ENCODE measurements at places on chromosomes 4 and X.
A peak's percentile ranks its signal among the peaks of the same experiment; 100 is the strongest.

DNA sequence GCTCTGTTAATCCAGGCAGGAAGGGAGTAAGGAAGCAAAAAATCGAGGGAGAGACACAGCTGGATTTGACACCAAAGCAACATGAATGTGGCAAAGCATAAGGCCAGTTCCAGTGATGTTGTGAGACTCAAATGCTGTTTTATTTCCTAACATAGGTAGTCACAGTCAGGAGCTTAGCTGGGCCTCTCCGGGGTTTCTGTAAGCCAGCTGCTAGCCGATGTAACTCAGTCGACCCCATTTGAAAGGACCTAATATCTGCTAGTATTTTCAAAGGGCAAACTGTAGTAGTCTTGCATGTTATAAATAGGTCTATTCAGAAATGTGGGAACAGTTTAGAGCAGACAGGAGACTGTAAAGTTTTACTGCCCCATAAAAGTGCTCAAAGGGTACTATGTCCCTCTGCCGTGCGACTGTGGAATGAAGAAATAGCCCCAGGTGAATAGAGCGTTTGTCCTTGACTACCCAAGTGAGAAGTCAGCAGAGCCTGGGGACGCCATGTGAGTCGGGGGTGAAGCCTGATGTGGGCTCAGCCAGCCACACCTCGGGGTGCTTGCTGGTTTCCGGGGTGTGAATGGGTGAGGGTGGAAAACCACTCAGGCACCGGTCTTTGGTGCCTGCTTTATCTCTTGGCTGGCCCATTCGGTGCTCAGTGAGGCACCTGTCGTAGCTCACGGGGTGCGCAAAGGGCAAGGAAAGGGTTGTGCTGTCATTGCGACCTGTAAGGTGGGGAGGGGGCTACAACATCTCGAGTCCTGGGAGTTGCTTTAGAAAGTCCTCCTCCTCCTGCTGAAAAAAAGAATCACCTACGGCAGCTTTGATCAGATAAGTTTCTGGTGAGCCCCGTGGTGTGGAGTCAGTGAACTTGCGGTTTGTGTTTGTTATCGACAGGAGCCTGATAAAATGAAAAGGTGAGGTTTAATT lies 745 bp downstream of the TRIM2 start:
- no peak for DNase-seq

DNA sequence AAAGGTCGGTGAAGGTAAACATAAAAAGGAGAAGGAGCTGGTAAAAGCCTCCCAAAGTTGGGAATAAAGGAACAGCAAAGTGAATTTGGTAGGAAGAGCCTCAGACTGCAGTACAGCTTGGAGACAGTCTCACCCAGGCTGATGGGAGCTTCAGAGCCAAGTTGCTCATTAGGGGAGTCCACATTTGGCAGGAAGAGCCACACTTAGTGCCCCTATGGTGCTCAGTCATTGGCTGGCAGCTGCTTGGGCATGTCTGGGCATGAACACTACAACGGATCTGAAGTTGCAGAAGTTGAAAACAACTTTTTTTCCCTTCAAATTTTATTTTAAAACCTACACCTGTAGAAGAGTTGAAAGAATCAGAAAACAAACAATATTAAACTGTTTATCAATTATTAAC lies 2497.3 kb downstream of the ARAP2 start:
- no peak for DNase-seq

GRCh38 chr4:65893271-65893670 lies 223.0 kb upstream of the EPHA5 start:
- no peak for DNase-seq

DNA sequence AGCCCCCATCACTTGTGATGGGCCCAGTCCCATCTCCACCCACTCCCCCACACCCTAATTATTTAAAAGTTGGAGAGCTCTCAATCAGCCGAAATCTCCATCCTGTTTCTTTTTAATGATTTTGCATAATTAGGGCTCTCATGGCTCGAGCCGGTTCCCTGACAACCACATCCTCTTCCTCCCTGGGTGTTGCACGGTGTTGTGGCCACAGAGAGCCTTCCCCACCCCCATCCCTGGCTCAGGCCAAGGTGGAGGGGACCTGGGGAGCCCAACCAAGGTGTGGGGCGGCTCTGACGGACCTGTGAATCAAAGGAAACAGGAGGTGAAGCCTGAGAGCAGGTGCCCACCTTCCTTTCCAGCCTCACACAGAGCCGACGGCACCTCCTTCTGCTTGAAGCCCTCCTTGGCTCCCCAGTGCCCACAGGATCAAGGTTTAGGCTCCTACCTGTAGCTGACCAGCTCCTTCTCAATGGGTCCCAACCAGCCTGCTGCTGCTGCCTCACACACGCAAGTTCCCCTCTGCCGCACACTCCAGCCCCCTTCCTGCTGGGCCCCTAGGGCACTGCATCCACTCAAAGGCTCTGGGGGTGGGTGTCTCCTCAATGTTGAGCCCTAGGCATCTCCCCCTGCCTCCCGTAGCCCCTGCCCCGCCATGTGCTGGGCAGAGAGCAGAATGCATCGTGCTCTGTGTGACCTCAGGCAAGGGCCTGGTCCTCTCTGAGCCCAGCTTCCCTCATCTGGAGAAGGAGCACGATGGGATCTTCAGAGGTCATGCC lies 68.7 kb downstream of the WFS1 start:
- no peak for DNase-seq

DNA sequence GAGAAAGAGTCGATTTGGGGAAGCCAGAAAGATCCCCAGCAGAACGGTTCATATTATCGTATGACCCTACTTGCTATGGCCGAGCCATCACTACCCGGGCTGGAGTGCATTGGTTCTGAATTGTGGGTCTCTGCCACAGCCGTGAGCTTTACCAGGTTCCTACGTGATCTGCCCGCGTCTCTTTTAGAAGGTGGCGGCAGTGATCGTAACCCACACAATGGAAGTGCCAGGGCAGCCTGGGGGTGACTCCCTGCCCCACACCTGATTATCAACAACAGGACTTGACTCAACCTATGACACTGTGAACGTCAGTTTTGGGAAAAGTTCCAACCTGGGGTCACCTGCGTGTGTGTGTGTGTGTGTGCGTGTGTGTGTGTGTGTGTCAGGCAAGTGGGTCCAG lies 90.8 kb downstream of the SHOX start:
- no peak for DNase-seq

- no peak for DNase-seq
Observed at GRCh38 chr4:181470306-181470705, 772.9 kb upstream of the TENM3 start.

GRCh38 chr4:2648159-2648814 lies 107.8 kb downstream of the TNIP2 start:
- DNase-seq = no peak

DNA sequence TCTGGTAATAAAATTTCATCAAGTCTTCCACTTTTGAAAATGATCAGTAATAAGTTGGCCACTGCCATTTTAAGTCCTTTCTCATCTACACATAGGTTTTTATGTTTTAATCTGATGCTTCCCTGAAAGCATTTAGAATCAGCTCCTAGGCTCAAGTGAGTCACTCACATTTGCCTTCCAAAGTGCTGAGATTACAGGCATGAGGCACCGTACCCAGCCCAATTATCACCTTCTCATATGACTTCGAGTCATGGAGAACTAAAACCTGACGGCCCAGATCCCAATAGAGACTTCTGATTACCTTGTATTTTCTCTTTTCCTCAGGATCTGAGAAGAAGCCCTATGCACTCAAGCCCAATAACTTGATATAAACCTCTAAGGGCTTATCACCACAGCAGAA lies 140.8 kb downstream of the OPHN1 start:
- DNase-seq = no peak

GRCh38 chrX:2894885-2895292 lies 34.2 kb downstream of the ARSD start:
- no peak for DNase-seq

DNA sequence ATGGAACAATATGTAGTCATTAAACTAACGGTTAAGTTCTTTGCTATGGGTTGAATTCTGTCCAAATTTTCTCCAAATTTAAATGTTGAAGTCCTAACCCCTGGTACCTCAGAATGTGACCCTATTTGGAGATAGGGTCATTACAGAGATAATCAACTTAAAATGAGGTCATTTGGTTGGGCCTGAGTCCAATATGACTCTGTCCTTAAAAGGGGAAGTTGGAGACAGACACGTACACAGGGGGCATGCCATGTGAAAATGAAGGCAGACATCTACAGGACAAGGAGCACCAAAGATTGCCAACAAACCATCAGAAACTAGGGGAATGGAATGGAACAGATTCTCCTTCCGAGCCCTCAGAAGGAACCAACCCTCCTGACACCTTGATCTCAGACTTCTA lies 492.0 kb upstream of the FTHL17 start:
- no peak for DNase-seq

- no peak for DNase-seq
Observed at GRCh38 chrX:44061968-44062614, 88.9 kb upstream of the NDP start.

DNA sequence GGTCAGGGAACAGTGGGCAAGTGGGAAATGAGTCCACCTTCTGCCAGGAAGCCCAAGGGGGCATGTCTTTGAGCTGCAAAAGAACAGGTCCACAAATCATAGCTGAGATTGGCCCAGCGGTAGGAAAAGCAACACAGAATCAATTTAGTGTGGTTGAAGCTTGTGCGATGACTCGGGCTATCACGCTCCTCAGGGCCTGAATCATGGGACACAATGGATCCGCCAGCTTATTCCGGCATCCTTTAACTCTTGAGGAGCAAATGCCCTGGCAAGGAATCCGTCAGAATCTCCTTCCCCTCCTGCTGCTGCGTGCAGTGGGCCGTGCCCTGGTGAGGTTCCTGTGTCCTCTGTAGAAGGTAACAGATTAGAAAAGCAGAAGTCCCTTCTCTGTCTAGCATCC lies 98.0 kb downstream of the RELL1 start:
- DNase-seq = no peak

DNA sequence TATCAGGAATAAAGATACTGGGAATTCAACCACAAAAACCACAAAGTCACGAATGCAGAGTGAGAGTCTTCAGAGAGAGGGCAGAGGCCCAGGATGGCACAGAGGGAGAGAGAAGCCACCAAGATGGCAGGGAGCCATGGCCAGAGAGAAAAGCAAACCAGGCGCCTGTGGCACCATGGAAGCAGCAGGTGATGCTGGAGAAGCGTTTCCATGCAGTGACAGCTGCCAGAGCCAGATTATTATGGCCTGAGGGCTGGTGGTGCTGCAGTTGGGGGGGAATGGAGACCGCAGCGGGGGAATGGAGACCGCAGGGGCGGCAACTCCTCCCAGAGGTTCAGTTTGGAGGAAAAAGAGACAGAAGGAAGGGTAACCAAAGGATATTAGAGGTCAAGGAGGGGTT lies 5.8 kb downstream of the TAFAZZIN start:
- no peak for DNase-seq

- no peak for DNase-seq
Observed at GRCh38 chr4:40238700-40239548, 42.1 kb downstream of the RHOH start.

DNA sequence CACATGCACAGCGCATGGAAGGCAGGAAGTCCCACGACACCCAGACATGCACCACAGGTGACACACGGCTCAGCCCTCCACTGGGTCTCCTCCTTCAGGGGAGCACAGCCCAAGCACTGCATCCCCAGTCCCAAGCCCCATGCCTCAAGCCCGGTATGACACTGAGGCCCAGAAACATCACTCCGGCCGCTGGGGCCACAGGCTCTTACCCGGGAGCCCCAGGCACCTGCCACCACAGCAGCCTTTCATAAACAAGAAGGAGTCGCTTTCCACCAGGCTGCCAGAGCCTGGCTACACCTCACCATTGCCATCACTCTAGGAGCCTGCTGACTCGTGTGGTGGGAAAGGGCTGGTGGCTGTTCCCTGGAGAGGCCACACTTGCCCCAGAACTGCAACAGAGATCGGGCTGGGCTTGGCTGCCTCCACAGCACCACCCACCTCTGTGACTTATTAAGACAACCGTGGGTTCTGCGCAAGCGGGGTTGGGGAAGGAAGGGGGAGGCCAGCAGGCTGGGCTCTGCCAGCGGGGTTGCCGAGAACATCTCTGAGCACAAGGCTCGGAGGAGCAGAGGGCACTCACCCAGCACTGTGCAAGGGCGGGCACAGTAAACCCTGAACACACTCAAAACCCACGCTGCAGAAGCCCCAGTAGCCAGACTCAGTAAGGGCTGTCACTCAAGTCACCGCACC lies 4.5 kb downstream of the HAUS7 start:
- no peak for DNase-seq

DNA sequence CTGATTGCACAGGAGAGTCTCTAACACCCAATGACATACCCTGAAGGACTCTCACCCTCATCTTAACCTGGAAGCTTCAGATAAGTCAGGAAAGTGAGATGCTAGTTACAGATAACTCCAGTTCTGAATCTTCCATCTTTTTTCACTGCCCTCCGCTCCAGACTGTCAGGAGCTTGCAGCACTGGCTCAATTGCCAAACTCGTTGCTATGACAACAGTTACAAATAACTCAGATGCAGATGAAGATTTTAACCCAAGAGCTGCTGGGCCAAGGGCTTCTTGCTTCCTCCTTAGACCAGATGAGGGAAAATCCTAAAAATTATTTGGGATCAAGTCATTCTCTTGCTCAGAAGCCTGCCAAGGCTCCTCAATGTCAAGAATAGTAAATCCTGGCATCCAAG lies 109.1 kb upstream of the HUWE1 start:
- peak; percentile 5 for DNase-seq

GRCh38 chr4:78222575-78223186 lies 165.6 kb downstream of the FRAS1 start:
- no peak for DNase-seq

DNA sequence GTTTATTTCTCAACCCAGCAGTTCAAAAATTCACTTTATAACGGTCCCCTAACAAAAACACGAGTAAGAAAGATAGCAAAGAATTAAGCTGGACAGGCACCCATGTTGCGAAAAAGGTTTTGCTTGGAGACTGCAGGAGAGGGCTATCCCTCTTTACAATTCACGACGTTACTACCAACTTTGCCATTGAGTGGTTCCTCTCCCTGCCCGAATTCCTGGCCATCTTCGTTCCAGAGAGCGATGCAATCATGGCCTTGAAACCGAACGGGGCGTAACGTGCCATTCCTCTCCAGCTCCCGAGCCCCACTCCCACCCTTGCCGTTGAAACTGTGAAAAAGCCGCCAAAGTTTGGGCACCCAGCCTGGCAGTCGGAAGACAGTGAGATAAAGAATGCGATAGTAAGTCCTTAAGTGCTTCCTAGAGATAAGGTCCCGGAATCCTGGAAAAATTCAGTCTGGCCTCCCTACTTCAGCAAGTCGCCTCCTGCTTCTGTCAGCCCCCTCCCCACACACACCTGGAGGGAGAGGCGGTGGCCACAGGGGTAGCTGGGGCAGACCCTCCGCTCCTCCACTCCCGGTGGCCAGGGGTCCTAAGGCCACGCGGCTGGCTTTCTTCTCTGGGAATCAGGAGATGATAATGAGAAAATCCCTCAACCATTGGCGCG lies 65.2 kb downstream of the FBXO8 start:
- no peak for DNase-seq
